ENCODE measurements at places on chromosomes 3 and 15.

DNA sequence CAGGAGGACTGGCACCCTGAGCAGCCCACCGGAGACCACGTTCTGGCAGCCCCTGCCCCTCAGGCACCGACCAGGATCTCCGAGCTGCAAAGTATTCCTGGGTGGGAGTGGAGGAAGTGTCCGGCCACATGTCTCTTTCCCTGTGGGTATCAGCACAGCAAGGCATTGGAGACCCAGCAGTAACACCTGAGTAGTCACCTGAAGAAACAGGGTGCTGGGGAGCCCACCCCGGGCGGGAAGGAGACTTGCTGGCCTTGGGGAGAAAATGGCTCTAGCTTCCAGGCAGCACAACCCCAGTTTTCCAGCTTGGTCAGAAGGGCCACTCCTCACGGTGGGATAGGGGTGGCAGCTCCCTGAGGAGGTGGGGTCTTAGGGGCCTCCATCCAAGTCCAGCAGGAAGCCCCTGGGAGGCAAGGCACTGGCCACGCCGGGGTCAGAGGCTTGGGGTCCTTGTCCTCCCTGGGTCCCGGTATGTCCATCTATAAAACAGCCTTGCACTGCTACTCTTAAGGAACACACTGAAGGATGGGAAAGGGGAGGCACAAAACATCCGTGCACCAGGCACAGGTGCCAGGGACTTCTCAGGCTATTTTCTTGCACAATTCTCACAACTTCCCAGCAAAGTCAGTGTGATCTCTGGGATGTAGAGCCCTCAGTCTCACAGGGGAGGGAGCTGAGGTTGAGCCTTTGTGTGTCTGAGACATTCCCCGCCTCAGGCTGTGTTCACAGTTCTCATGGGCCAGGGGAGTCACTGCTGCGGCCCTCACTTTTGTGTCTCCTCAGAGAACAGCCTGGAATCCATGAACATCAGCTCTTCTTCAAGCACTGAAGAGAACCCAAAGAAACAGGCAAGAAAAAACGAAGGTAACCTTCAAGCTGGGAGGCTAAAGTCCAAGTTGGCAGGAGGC, 11.9 kb downstream of the CFAP100 start:
- DNase-seq = no peak

GRCh38 chr15:73822998-73823397, 50.4 kb upstream of the TBC1D21 start:
- no peak for DNase-seq

DNA sequence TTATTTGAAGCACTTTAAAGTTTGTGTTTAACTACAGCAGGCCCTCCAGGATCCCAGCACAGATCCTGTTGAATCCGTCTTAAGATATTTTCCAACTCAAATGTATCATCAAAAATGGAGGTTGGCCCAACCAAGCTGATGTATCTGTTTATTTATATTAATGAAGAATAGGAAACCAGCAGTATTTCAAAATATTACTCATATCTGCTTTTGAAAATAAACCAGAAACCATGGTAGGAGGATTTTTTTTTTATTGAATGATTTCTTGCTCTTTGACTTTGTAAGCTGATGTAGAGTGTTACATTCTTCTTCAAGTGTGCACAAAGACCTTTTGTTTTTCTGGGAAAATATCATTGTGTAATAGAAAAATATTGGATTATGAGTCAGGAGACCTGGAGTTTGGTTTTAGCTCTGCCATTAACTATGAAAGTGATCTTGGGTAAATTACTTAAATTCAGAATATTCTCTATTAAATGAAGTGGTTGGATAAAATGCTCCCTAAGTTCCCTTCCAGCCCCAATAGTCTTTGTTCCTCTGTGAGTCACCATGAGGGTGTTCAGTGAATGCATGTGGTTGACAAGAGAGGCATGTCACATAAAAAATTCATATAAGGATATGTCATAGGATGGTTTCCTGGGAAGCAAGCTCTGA, 221.3 kb upstream of the GAP43 start:
- DNase-seq = no peak

GRCh38 chr3:163518065-163518464, 1560.2 kb downstream of the SI start:
- DNase-seq = no peak

GRCh38 chr15:58077427-58077826, 11.9 kb upstream of the ALDH1A2 start:
- DNase-seq = no peak

GRCh38 chr3:142418926-142419592, 28.8 kb downstream of the XRN1 start:
- no peak for DNase-seq

DNA sequence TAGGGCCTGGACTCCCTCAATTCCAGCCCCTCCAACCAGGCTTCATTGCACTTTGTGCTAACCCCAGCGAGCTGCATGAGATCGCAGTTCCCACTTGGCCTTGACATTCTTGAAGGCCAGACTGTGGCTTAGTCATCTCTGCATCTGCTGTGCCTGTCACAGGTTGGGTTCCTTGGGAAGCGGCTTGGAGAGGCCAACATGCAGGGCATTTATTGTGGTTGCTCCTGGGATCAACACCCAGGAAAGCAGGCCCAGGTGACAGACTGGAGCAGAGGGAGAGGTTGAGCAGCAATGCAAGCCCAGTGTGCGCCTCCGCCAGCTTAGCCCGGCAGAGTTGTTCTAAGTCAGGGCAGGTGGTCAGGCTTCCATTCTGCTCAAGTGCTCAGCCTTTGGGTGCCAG, 10.5 kb downstream of the ABCF3 start:
- no peak for DNase-seq

- no peak for DNase-seq
These were observed 15.0 kb upstream of the PLD1 start for GRCh38 chr3:171825222-171825828.

DNA sequence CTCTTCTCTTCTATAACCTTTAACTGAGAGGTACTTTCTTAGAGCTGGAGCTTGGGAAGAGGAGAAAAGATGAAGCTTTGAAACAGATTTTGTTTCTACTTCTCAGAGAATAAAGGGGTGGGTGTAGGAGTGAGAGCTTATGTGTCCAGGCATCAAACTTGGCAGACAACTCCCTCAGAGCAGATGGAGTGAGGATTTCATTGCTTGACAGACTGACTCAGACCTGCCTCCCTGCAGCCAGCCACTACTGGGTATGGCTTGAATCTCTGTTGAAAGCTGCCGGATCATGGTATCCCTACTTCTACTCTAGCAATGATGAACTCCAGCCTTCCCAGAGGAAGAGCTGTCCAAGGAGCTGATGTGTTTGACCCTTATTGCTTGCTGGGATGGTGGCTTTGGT, 36.7 kb downstream of the SYN2 start:
- DNase-seq = no peak
